ENCODE measurements at places on chromosomes 16 and 17. TPM values are rescaled to one million over a fixed set of nuclear protein-coding genes. Genes with fewer than 3 reads are reported as not detected.

GRCh38 chr17:47229535-47230443 lies 20.6 kb downstream of the MYL4 start:
- DNase-seq: peak; percentile 83

Gene HBZ
- 4.1 TPM for polyA plus RNA-seq

DNA sequence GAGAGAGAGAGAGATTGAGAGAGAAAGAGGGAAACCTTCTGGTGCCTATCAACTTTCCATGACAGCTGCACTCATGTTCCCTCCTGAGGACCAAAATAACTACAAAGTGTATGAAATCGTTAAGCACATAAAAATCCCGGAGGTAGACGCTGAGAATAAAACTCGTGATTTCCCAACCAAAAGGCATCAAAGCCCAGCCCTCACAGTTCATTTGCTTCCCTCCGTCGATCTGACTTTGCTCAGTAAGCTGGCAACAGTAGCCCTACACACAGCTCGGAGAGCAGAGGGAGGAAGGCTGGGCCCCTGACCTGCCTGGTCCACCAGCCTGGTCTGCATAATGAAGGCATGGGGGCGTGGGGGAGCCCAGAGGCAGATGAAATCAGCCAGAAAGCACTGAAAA lies 273.9 kb upstream of the ZFHX3 start:
- peak; percentile 40 for DNase-seq

DNA sequence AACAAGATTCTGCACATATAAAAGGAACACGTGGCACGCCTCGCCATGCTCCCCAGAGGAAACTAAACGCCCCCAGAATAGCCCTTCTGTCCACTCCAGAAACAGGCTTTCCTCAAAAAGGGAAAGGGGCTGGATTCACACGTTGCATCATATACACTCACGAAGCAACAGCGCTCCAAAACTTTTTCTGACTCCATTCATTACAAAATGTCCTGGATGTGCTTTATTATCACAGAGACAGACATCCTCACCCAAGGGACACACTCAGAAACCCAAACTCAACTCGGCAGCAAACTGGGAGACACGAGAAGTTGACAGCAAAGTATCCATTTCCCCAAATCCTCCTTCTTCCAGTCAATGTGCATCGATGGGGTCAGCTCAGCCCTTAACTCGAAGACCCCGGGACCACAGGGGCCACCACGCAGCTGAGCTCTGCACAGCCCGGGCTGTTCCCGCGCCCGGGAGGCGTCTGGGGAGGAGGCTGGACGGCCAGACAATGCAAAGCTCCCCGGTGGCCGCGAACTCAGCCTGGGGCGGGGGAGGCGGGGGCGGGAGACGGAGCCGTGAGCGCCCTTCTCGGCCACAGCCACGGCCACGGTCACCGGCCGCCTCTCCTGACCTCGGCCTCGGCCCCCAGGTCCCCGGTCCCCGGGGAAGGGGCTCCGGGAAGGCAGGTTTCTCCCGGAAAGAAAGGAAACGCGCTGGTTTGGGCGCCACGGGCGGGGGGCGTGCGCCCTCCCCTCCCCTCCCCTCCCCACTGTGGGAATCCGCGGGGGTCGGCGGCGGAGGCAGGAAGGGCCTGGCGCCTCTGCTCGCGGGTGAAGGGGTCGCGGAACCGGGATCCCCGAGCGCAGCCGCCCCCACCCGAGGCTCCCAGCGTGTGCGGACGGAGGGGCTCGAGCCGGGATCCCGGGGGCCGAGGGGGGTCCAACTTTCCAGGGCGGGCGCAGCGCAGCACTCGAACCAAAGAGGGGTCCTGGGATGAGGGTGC lies 1.2 kb downstream of the NXN start:
- DNase-seq: no peak

- DNase-seq: no peak
Observed at GRCh38 chr17:35934760-35935159, 4.2 kb upstream of the RDM1 start.

Gene SULT1A1
- polyA plus RNA-seq: 38.3 TPM

Gene RNF43
- polyA plus RNA-seq: 52.8 TPM

- no peak for DNase-seq
Observed at GRCh38 chr16:68781784-68782183, 44.7 kb downstream of the CDH1 start.
